ENCODE measurements at places on chromosomes 2 and 18.

DNA sequence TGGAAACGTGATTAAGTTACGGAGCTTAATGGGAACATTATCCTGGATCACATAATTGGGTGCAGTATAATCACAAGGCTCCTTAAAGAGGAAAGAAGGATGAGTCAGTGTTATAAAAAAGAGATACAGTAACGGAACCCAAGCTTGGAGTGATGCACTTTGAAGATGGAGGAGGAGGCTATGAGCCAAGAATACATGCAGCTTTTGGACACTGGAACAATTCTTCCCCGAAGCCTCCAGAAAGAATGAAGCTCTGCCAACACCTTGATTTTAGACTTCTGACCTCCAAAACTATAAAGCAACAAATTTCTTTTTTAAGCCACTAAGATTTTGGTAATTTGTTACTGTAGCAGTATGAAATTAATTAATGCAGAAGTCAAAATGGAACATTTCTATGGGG, 85.1 kb downstream of the CDH7 start:
- no peak for DNase-seq

- no peak for DNase-seq
These were observed 737.6 kb downstream of the SLC4A3 start for GRCh38 chr2:220365023-220365422.

GRCh38 chr2:201852878-201853415, 46.6 kb downstream of the CDK15 start:
- DNase-seq = no peak

GRCh38 chr2:30678410-30679137, 128.7 kb downstream of the CAPN13 start:
- no peak for DNase-seq

- no peak for DNase-seq
These were observed 68.0 kb downstream of the BOLA3 start for GRCh38 chr2:74079522-74080341.

GRCh38 chr2:17747684-17748452, 5.7 kb downstream of the SMC6 start:
- no peak for DNase-seq

- no peak for DNase-seq
These were observed 39.8 kb downstream of the NUP35 start for GRCh38 chr2:183163821-183164649.

- DNase-seq = no peak
These were observed 27.4 kb downstream of the HPCAL1 start for GRCh38 chr2:10329880-10330699.

DNA sequence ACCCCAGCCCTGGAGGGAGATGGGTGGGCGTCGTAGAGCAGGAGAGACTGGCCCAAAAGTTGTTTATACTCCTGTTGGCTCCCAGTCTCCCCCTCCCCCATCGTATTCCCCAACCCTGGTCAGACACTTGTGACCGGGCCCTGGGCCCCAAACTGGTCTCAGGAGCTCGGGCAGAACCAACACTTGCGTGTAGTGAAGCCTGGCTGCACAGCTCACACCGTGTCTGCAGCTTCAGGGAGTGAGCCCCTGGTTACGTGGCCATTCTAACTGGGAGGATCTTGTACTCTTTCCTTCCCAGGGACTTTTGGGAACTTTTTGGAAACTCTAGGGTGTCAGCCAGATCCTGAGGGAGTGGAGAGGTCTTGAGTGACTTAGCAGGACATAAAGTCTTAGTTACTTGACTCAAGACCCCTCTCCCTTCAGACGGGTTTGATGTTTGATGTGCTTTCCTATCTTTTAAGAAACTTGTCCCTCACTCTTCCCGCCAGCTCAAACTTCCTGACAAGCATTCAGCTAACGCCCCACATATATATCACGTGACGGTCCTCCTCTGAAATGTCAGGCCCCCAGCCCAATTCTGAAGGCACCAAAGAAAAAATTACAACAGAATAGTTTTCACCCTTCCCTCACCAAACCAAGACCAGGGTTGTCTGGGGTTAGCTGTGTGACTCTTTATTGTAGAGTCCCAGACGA, 2.3 kb downstream of the PKDCC start:
- no peak for DNase-seq

DNA sequence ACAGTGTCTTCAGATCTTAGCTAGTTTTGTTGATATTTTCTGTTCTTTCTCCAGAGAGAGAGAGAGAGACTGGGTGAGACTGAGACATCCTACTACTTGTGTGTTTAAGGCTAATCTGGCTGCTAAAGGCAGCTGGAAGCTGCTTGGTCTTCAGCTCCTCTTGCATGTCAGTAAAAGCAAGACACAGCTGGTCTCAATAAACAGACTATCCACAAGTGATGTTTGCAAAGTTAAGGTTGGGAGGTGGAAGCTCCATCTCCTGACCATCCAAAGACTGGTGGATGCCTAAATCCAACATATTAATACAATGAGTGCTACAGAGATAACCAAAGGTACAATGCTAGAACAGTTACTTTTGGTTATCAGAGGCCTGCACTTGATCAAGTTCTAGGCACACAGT, 17.8 kb downstream of the ERFE start:
- no peak for DNase-seq

- DNase-seq = no peak
These were observed 112.1 kb upstream of the SERPINE2 start for GRCh38 chr2:224151161-224151560.

DNA sequence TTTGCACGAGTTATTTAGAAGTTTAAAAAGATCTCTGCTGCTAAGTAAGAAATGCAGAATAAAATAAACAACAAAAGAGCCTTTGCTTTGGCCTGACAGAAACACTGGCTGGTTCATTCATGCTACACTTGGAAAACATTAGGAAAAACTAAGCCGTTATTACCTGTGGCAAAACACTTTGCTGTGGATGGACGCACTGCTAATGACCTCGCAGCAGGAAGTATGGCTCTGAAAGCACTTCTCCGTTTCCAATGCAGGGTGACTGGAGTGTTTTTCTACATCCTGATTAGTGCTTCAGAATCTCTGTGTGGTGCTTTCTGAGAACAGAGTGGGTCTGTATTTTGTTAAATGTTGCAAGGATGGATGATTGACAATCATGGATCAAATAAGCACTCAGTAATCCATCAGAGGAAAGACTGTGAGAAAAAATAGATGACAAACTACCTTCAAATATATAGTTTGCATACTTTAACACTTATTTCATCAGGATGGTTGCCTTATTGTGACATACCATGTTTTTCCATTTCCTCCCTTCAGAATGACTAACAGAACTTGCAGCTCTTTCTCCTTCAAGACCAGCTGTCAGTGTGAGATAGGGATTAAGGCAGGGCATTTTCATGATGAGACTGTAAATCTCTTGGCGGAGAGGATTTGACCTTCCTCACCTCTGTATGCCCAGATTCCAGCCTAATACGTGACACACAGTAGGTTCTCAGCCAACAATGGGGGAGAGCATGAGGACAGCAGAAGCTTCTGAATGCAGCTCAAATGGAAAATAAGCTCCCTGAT, 38.0 kb downstream of the LINC00305 start:
- no peak for DNase-seq

DNA sequence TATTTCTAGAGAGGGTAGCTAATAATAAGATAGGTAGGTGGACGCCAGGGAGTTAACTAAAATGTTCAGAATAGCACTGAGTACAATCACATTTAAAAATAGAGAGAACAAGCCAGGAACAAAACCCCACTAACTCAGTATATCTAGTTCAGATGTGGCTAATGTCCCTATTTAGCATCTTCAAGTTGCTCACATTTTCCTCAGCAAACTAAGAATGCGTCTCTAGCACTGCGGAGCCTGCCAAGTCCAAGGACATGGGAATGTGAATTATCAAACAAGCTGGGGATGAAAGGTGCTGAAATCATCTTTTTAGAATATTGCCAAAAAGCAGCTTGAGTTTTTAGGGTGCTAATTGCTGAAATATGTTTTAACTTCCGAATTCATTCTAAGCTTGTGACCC, 398.5 kb upstream of the FIGN start:
- DNase-seq = no peak

GRCh38 chr2:102345329-102345920, 10.2 kb upstream of the IL18R1 start:
- DNase-seq = no peak

DNA sequence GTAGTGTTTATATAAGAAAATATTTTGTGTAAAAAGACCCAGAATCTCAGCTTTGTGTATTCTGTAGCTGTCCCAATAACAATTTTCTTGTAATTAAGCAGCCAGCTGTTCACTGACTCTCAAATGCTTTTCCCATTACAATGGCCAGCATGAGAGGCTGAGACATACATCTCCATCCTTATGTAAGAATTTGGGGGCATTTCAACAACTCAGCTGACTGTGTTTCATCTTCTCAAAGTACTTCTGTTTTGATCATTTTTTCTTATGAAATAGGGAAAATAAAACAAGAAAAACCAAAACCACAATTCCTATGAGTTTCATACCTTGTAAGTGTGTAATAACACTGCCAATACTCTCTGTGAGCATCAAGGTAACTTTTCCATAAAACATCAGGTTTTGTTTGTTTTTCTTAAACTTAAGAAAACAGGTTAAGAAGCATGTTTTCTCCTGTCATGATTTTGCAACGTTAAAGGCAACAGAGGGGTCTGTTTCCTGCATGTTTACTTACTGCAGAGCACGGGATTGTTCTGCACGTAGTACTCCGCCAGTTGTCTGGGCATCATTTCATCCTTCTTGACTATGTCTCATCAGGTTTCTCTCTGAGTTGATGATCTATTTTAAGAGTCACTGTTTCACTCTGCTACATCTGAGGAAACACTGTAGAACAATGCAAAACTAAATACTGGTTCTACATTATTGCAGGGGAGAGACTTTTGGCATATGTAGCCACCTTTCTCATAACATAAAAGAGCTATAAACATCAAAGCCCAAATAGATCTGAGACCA, 62.9 kb upstream of the CYRIA start:
- no peak for DNase-seq

- no peak for DNase-seq
These were observed 261.6 kb upstream of the SPOPL start for GRCh38 chr2:138239902-138240491.

- DNase-seq = no peak
These were observed 78.3 kb downstream of the POU3F3 start for GRCh38 chr2:104932243-104932642.

GRCh38 chr2:37560863-37561614, 110.4 kb downstream of the CDC42EP3 start:
- no peak for DNase-seq

GRCh38 chr2:114261366-114261765, 181.1 kb upstream of the DPP10 start:
- no peak for DNase-seq

DNA sequence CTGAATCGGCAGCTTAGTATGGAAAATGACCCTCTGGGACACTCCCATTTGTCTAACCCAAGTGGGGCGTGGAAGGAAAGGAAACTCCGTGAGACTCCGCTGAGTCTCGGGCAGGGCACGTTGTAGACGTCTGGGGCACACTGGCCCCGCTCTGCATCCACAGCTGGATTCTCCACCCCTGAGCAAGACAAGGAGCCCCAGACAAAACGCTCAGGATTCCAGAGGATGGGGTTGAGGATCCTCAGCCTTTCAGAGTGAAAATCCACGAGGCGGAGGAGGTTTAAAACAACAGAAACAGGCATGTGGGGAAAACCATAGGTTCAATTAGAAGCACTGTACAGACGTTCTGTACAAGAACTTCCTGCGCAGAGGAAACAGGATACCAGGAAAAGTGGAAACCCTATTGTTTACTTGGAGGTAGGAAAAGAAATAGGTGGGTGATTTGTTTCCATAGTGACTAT, 124.9 kb upstream of the ZNF236 start:
- no peak for DNase-seq

GRCh38 chr2:98554116-98554861, 54.0 kb downstream of the COA5 start:
- DNase-seq = no peak

DNA sequence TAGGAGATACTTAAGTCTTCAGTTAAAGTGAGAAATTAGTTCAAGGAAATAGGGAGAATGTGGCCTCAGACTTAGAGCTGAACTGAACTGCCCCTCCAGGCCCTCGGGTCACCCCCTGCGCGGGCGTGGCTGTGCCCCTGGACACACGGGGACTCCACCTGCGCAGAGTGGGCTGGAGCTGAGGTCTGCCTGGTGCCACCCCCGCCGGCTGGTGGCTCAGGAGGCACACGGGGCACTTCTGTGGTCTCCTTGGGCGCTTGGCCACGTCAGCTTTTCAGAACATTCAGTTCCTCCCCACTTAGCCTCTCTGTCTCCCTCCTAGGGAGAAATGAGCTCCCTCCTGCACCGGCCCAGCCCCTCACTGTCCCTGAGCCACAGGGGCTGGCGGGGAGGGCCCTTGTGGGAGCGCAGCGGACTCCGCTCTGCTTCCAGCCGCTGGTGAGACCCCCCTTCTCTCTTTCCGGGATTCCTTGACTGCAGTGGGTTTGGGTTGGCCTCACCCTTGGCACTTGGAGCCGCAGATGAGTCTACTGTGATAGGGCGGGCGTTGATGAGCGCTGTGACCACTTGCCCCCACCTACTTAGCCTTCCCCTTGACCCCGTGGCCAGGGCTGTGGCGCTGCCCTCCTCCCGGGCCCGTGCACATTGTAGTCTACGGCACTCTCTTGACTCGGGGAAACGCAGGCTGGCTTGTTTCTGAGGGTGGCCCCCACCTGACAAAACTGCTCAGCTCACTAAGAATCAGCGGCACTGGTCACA, 18.2 kb upstream of the PDIA6 start:
- no peak for DNase-seq

GRCh38 chr2:133221398-133221797, 346.9 kb downstream of the NCKAP5 start:
- DNase-seq = no peak

DNA sequence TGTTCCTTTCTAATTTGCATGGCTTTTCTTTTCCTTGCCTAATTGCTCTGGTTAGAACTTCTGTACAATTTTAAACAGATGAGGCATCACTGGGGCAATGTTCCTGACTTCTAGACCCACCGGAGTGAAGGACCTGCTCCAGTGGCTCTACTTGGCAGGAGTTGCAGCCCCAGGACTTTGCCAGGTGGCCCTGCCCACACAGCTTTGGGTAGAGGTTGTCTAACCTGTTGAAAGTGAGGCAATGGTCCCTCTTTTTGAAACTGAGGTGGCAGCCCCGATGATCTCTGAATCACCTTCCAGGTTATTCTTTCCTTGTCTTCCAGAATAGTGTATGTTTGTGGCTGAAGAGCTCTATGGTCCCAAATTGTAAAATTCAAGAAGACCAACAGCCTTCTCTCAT, 29.9 kb upstream of the ZNF512 start:
- DNase-seq = no peak

DNA sequence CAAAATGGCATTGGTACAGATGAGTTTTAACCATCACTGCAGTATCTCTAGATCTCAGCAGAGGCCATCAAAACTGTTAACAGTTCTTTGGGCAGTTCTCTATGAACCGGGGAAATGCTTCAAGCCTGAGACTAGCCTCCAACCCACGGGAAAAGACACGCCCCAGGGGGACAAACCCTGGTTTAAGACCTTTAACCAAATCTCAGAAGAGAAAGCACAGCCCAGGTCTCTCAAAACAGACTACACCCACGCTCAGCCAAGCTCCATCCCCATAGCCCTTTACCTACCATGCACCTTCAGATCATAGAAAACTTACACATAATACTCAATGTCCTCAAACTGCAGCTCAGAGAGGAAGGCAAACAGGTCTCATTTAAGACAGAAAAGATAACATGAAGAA, 78.3 kb downstream of the TMEM163 start:
- DNase-seq = no peak

GRCh38 chr2:160362541-160362940, 131.1 kb downstream of the RBMS1 start:
- no peak for DNase-seq

GRCh38 chr2:210459880-210460279, 16.7 kb downstream of the LANCL1 start:
- no peak for DNase-seq
